CD4-positive, CD25-positive, alpha-beta regulatory T cell (primary cell): ENCODE measurements at places on chromosomes 11 and 22.

DNA sequence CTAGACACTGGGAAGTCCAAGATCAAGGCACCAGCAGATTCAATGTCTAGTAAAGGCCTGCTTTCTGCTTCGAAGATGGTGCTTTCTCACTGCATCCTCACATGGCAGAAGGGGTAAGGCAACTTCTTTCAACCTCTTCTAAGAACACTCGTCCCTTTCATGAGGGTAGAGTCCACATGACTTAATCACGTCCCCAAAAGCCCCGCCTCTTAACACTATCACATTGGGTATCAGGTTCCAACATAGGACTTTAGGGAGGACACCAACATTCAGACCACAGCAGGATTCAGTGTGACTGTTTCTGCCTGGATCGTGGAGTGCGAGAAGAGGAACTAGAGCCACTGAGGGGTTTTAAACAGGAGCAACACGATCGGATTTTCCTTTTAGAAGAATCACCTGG is 3.7 kb upstream of the TIRAP start:
- H3K36me3 ChIP-seq, result peaks cover 12% of the 10 kb centered on the region
- no peak overlapping the region for H3K4me3 ChIP-seq
- H3K27ac ChIP-seq, result no peak overlapping the region

DNA sequence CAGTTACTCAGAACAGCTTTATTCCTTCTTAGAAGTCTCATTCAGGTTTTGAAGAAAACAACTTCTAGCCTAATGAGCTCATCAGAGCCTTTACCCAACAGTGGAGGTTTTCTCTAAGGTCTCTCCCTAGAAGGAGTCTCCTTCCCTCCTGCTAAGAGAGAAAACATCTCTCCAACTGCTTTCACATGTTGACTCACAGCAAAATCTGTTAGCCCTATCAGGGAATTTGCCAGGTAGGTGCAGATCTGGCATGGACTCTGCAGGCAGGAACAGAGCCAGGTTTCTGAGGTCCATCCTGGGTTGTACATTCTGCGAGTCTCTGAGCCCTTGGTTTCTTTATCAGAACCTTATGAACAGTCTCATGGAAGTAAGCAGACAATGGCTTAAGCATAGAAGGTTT is 214.4 kb downstream of the HIPK3 start:
- no peaks in the 10 kb centered on the region for H3K36me3 ChIP-seq
- H3K4me3 ChIP-seq, result no peak overlapping the region
- no peaks in the 10 kb centered on the region for H3K27me3 ChIP-seq
- no peaks in the 10 kb centered on the region for H3K4me1 ChIP-seq
- no peak for DNase-seq

DNA sequence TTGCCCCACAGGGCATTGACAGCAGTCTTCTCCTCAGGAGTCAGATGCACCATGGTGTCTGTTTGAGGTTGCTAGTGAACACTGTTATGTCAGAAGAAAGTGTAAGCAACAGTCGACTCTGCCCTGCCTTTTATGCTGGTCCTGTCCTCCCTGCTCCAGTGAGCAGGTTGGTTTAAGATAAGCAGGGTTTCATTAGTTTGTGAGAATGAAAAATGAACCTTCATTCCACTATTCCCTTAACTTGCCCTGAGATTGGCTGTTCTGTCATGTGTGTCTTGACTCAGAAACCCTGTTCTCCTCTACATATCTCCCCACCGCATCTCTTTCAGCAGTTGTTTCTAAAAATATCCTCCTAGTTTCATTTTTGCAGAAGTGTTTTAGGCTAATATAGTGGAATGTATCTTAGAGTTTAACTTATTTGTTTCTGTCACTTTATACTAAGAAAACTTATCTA is at the start of gene HBD:
TSS of gene HBD (minus strand) at position 103 of the 454 bp plus-strand sequence. CDS start at position 53, 50 bp downstream.
- H3K27ac ChIP-seq, result no peak within 1 kb of the TSS
- DNase-seq, result no peak
- H3K27me3 ChIP-seq, result no peaks in the 10 kb centered on the region
- no peaks in the 10 kb centered on the region for H3K4me1 ChIP-seq

GRCh38 chr22:23315341-23315917 is 135.1 kb downstream of the BCR start:
- no peaks in the 10 kb centered on the region for H3K36me3 ChIP-seq
- H3K4me1 ChIP-seq, result no peaks in the 10 kb centered on the region
- peak; percentile 55 for DNase-seq
- no peaks in the 10 kb centered on the region for H3K27me3 ChIP-seq
- no peak overlapping the region for H3K4me3 ChIP-seq

DNA sequence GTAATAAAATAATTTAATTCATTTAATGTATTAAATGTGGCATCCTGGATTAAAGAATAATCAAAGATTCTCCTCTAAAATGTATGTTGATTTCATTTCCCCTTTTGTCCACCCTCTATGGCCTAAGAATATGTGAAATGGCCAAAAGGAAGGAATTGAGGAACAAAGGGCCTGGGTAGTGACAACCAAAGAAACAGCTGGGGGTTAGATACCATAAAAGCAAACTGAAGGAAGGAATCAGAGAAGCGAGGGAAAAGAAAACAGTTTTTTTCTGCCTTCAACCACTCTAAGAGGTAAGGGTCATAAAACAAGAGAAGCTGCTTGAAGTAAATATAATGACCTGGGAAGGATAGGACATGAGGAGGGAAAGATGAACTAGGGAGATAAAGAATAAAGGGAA is 139.3 kb downstream of the FAM76B start:
- no peaks in the 10 kb centered on the region for H3K4me1 ChIP-seq
- no peak for DNase-seq
- peaks cover 2% of the 10 kb centered on the region for H3K36me3 ChIP-seq
- H3K4me3 ChIP-seq, result no peak overlapping the region
- no peaks in the 10 kb centered on the region for H3K27me3 ChIP-seq

DNA sequence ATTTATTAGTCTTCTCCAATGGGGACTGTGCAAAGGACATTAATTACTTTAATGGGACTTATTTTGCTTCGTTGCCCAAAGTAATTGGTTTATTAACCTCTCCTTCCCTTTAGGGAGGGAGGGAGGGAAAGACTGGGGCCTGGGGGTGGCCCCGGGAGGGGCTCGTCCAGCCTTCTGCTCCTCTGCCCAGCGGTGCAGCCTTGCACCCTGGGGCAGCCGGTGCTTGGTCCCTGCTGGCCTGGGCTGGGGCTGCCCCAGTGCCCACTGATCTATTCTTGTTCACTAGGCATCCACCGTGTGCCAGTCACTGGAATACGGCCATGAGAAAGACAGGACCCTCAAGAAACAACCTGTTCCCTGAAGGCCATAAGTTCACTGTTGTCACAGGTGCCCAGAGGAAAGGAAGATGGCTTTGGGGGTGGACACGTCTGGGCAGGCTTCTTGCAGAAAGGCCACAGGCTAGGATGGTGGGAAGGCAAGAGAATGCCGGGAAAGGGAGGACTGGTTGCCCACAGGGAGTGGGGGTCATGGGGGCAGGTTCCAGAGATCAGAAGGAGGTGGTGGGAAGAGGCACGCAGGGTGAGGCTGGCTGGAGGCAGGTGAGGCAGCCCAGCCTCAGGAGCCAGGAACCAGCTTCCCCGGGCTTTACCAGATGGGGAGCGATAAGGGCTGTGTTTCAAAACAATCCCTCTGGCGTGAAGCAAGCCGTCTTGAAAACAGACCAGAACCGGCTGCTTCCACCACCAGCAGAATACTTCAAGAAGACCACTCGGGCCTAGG is 47.6 kb upstream of the KCNQ1OT1 start:
- DNase-seq, result no peak
- H3K4me1 ChIP-seq, result no peaks in the 10 kb centered on the region
- H3K36me3 ChIP-seq, result no peaks in the 10 kb centered on the region
- no peaks in the 10 kb centered on the region for H3K27me3 ChIP-seq

DNA sequence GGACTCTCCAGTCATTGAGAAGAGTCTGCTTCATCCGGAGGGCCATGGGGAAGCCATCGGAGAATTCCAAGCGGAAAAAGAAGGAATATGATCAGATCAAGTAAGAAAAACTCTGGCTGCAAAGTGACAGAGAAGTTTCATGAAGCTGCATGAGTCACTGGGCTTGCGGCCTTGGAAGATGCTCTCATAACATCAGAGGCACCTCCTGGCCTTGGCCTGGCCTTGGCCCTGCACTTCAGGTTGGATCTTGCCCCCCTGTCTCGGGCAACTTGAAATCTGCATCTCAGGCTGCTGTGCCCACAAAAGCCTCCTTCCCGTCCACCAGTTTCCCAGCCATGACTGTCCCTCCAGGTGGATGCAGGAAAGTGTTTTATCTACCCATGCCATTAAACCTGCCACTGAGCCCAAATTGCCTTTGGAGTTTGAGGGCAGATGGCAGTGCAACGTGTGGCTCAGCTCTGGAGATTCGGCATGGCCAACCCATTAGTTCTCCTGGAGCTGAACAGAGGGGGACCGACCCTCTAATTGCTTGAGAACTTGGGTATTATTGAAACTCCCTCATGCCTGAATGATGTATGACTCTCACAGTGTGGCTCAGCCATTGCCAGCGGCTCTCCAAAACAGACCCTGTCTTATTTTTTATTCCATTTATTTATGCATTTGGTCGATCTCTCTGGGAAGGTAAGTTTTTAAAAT is 66.7 kb downstream of the SEZ6L start:
- no peaks in the 10 kb centered on the region for H3K4me1 ChIP-seq
- no peaks in the 10 kb centered on the region for H3K27me3 ChIP-seq
- DNase-seq, result no peak
- H3K36me3 ChIP-seq, result no peaks in the 10 kb centered on the region

GRCh38 chr11:74717221-74717969 is 13.8 kb downstream of the CHRDL2 start:
- H3K27ac ChIP-seq, result no peak overlapping the region
- DNase-seq, result no peak
- no peak overlapping the region for H3K4me3 ChIP-seq
- H3K36me3 ChIP-seq, result no peaks in the 10 kb centered on the region

- no peaks in the 10 kb centered on the region for H3K4me1 ChIP-seq
- H3K4me3 ChIP-seq, result no peak overlapping the region
- no peaks in the 10 kb centered on the region for H3K27me3 ChIP-seq
- peaks cover 36% of the 10 kb centered on the region for H3K36me3 ChIP-seq
These were observed 24.2 kb downstream of the MRE11 start for GRCh38 chr11:94469416-94469815.

DNA sequence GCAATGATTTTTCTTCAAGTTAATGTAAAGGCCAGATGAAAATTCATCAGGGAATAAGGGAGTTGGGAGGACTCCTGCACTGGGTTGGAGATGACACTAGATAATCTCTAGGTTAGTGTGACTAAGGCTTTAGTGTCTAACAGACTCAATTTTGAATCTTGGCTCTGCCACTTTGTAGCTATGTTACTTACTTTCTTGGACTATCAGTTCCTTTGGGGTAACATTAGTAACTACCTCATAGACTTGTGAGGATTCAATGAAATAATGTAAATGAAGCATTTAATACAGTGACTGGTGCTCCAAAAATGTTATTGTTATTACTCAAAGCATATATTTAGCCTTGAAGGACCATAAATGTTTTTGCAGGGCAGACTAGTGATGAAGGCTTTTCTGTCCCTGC is 9.6 kb upstream of the CCDC89 start:
- H3K4me3 ChIP-seq, result no peak overlapping the region
- no peak for DNase-seq
- peaks cover 4% of the 10 kb centered on the region for H3K27me3 ChIP-seq
- H3K36me3 ChIP-seq, result no peaks in the 10 kb centered on the region
- peaks cover 15% of the 10 kb centered on the region for H3K4me1 ChIP-seq

DNA sequence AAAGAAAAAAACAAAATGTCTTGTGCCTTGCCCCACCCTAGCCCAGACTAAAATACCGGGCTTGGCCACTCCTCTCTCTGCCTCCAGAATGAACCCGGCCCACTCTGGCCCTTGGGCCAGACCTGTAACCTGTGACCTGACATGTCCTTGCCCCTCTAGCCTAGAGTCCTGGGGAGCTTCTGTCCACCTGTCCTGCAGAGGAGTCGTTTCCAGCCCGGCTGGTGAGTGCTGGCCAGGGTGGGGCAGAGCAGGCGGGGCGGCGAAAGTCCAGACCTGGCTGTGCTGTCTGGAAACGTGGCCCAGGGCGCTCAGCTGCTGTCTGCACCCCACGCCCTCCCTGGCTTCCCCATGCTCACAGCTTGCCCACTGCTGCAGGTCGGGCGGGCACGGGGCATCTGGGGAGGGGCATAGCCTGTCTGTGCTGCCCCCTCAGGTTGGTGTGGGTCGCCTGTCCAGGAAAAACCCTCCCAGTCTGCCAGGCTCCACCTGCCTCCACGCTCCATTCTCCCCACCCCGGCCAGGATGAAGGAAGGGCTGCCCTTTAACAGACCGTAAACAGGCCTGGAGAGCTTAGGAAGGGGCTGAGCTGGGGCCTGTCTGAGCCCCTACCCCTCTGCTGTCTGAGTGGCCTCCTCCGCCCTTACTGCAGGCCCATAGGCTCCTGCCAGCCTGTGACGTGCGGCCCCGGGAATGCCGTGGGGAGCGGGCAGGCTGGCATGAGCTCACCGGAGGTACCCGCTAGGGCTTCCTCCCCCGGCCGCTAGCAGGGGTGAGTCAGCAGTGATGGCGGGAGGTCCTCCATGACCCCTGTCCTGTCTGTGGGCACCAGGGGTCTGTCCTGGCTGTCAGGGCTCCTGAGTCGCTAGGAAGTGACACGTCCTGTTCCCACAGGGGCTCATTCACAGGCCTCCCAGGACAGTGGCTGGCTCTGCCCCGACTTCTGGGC is 1.9 kb downstream of the CD151 start:
- no peaks in the 10 kb centered on the region for H3K27me3 ChIP-seq
- no peak overlapping the region for H3K4me3 ChIP-seq
- H3K27ac ChIP-seq, result no peak overlapping the region
- DNase-seq, result no peak
- H3K4me1 ChIP-seq, result peaks cover 41% of the 10 kb centered on the region

GRCh38 chr11:19345519-19345847 is 104.7 kb upstream of the E2F8 start:
- no peak overlapping the region for H3K27ac ChIP-seq
- no peaks in the 10 kb centered on the region for H3K36me3 ChIP-seq

GRCh38 chr11:71311176-71311925 is 59.0 kb upstream of the SHANK2 start:
- no peak overlapping the region for H3K4me3 ChIP-seq
- H3K27ac ChIP-seq, result no peak overlapping the region
- no peaks in the 10 kb centered on the region for H3K4me1 ChIP-seq
- no peaks in the 10 kb centered on the region for H3K27me3 ChIP-seq
